ENCODE measurements at places on chromosomes 13 and 19.

DNA sequence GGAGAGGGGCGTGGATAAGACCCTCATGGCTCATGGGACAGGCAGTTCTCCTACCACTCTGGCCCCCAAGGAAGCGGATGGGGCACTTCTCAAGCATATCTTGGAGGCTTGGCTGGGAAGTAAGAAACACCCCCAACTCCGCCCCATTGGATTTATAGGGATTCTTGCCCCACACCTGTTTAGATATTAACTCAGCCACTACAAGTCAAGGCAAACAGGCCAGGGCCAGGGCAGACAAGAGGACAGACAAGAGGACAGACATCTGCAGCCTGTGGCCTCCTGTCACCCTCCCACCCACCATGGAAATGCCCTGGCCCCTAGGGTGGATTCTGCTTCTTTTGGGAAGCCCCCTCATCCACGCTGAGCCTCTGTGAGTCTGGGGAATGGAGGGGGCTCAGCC lies 24.1 kb downstream of the RDH8 start:
- DNase-seq = no peak

DNA sequence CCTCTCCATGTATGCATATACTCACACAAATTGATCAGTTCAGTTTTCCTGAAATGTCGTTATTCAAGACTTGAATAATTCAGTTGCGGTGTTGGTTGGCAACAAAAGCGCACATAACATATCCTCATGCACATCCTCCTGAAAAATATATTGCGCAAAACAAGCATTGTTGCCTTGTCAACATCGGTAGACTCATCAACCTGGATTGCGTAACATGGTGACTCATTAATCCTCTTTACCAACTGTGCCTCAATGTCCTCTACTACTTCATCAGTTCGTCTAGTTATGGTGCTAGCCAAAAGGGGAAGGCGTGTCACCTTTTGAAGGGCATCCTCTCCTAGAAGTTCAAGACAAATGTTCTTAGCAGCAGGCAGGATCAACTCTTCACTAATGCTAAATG lies 357.7 kb downstream of the LMO7 start:
- DNase-seq = no peak

DNA sequence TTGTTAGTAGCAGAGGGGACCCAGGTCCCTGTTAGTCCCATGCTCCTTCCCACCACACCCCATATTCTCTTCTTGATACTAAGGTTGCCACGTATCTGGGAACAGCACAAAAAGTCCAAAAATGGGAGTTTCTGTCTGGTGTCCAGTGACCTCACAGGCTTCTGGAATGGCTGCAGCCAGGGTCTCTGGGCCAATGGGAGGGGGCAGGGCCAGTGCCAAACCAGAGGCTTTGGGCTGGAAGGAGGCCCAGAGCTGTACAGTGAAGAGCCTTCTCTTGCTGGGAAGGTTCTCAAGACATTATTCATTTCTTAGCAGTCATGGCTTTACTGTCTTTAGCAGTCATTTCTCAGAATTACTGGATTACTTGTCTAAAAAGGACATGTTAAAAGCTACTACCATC lies 119.2 kb downstream of the FRY start:
- DNase-seq = no peak

- DNase-seq = no peak
Measured at GRCh38 chr19:14992780-14993179, 13.1 kb upstream of the SLC1A6 start.

DNA sequence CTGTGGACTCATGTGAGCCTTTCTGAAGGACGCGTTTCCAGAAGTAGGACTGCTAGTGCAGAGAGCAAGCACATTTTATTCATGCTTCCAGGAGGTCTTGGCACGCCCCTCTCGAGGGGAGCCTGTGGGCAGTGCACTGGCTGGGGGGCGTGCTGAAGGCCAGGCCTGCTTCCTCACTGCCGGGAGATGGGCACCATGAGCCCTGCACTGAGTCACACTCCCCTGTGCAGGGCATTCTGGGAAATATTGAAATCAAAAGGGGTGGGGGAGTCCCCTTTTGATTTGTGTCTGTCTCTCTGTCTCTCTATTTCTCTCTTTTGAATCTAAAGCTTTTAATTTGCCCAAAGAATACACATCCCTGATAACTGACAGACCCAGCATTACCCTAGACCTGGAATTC lies 34.0 kb downstream of the DPF1 start:
- no peak for DNase-seq

DNA sequence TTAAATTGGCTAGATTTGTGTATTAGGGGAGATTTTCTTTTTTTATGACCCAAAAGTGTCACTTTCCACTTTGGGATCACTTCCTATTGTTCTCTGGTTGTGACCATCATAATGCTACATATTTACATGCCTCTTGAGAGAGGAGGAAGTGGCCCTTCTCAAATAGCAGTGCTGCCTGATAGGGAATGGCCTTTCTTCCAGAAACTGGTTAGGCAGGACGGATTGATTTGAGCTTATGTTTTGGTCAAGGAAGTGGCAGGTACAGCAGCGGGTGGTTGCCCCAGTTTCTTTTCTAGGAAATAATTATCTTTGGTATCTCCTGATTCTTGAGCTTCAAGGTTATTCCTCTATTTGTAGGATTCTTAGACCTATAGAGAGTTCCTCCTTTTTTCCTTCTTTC lies 21.9 kb upstream of the WTIP start:
- no peak for DNase-seq

DNA sequence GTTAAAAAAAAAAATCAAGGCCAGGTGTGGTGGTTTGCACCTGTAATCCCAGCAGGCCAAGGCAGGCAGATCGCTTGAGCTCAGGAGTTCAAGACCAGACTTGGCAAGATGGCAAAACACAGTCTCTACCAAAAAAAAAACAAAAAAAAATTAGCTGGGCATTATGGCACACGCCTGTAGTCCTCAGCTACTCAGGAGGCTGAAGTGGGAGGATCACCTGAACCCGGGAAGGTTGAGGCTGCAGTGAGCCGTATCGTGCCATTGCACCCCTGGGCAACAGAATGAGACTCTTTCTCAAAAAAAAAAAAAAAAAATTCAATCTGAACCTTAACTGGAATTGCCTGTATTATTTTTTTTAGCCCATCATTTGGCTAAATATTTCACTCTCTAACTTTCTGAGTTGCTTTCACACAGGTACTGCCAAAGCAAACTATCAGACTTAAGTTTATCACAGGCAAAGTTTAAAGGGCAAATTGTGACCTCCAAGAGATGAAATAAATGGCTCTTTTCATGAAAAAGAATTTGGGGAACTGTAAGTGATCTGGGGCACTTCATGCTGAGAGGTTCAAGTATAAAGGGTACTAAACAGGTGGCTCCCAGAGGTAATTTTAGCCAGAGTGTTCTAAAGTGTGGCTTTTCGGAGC lies 14.7 kb upstream of the SLC25A30 start:
- no peak for DNase-seq

GRCh38 chr13:71906448-71906847 lies 39.4 kb upstream of the DACH1 start:
- no peak for DNase-seq

DNA sequence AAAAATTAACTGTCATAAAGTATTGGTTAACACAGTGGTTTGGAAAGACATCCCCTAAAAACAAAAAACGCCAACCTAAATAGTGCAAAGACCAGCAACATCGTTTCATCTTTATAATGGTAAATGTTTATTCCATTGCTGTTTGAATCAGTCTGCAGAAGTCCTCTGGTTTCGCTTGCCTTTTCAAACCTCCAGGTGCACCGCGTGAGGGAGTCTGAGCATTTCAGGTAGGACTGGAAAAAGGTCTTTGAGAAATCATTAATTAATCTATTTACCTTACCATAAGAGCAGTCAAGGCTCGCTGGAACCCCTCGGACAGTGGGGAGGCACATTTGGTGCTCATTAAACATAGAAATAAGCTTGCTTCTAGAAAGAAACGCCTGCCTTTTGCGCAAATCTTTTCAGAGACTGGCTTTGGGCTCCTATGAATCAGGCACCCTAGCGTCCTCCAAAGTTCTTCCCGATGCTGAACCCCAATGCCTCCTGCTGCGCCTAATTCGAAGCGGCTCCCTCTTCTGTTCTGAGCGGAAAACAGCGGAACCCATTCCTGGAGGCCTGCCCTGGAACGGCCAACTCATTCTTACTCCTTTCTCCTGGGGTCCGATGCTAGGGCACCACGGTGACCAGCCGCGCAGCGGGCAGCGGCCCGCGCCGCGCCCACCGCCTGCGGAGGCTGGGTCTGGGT lies 951 bp upstream of the MTUS2 start:
- DNase-seq = no peak

GRCh38 chr13:22903925-22904324 lies 276.9 kb upstream of the SGCG start:
- DNase-seq = no peak

GRCh38 chr13:94170145-94170571 lies 309.3 kb downstream of the DCT start:
- DNase-seq = no peak

DNA sequence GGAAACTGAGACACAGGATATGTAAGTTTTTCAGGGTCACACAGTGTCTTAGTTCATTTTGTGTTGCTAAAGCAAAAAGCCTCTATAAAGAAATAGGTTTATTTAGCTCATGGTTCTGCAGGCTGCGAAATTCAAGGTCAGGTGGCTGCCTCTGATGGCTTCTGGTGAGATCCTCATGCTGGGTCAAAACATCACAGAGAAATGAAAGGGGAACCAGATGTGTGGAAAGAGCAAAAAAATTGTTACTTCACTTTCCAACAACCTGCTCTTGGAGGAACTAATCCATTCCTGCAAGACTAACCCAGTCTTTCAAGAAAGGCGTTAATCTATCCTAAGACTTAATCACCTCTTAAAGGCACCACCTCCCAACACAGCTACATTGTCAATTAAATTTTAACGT lies 64.2 kb upstream of the UBL3 start:
- no peak for DNase-seq

- no peak for DNase-seq
Measured at GRCh38 chr19:15487038-15487437, 7.7 kb upstream of the PGLYRP2 start.

GRCh38 chr13:66414066-66414800 lies 815.9 kb downstream of the PCDH9 start:
- DNase-seq = no peak

Measured in stimulated activated CD4-positive, alpha-beta T cell treated with anti-CD3 and anti-CD28 coated beads, Interleukin-12 subunit alpha, Interleukin-12 subunit beta, amount 100 ng/mL, for 4 hours (primary cell).